ENCODE measurements at places on chromosomes 16 and 17. TPM values are rescaled to one million over a fixed set of nuclear protein-coding genes. Genes with fewer than 3 reads are reported as not detected.

DNA sequence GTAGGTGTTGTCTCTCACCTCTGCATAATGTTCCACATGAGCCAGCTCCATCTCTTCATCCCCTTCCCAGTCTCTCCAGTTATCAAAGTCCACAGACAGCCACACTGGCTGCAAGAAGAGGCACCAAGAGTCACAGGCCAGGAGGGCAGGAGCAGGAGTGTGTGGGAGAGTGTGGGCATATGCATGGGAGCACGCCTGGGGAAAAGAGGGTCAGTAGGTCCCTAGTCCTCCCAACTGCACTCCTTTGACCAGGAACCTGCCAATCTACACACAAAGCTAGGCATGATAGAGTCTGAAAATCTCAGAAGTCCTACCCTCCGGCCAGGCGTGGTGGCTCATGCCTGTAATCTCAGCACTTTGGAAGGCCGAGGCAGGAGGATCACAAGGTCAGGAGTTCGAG is 7.3 kb upstream of the AARSD1 start:
- no peak for DNase-seq

SKAP1 gene
- 3.6 TPM for total RNA-seq

DNA sequence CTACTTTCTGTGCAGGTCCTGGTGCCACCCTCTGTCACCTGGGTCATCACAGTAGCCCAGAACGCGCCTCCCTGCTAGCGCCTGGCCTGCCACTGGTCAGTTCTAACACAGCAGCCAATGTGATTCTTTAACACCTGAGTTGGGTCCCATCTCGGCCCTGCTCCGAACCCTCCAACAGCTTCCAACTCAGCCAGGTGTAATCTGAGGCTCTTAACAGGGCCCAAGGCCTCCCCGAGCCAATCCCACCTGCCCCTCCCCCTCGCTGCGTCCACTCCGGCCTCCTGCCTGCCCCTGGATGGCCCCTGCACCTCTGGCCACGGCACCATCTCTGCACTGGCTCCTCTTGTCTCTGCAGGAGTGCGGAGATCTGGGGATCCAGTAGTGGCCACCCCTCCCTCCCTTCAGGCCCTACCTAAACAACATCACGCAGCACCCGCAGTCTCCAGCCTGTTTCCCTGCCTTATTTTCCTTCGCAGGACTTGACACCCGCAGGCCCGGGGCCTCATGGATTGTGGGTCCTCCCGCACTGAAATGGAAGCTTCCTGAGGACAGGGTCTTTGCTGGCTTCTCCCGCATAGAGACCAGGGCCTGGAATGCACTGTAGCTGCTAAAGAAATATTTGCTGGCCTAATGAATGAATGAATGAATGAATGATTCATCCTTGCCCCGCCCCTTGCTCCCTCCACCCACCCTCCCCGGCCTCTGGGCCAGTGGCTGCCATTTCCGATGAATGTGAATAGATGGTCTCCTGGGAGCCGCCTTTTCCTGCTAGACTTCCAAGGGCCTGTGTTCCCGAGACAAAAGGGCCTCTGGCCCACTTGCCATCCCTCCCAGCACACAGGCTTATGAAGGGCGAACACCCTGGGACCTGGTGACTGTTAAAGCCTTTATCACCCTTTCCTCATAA is 174.8 kb upstream of the FOXF1 start:
- DNase-seq: no peak

- no peak for DNase-seq
These were observed 13.5 kb upstream of the FBXO47 start for GRCh38 chr17:38980490-38981217.

GRCh38 chr17:34579017-34579946 is at the start of gene TMEM132E:
Gene TMEM132E, plus strand, starts transcription at chr17:34579582. Its CDS starts 1,495 bp downstream, at chr17:34581077.
- DNase-seq: no peak

METTL9 gene
- total RNA-seq: 188 TPM

PYY gene
- total RNA-seq: 0.48 TPM

KRT38 gene
- not detected for total RNA-seq

GRCh38 chr17:66549731-66550207 is 247.4 kb downstream of the PRKCA start:
- peak; percentile 83 for DNase-seq

GRCh38 chr16:52584354-52585320 is 37.7 kb upstream of the TOX3 start:
- no peak for DNase-seq

DNA sequence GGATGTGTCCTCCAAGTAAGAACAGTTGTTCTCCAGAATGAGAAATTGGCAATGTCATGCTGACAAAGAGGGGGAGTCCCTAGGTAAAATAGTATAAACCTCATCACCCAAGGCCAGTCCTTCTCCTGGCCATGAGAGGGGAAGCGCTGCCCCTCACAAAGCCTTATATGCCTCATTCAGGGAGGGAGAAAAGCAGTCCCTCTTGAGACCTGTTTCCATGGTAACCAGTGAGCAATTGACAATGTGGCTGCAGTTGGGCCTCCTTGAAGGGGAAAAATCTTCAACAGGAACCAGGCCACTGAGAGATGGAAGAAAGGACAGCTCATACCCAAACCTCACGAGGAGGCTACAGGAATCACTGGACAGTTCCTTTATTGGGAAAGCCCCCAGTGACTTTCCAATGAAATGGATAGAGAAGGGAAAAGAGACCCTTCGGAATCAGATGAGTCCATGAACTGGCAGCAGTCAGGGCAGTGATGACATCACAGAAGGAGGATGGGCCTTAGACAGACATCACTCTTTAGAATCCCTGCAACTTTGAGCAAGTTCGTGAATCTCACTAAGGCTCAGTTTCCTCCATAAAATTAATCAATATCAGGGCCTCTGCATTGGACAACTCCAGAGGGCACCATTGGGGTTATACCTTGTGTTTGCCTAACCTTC is 275.7 kb downstream of the TOX3 start:
- no peak for DNase-seq

GRCh38 chr16:76195056-76195455 is 82.1 kb upstream of the CNTNAP4 start:
- DNase-seq: no peak

DNA sequence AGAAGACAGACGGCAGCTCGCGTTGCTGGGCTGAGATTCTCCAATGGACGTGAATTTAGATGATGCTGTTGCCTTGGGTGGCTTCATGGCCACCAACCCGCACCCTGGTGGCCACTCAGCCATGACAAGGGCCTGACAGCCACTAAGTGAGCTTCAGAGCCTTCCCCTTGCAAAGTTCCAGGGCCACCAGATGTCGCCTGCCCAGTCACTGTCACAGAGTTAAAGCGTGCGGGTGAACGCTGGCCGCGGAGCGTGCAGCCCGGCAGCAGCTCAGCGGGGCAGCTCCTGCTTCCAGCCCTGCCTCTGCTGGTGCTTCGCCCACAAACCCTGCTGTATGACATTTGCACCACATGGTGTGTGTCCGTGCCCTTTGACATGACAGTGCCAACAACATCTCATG is 13.3 kb upstream of the KREMEN2 start:
- no peak for DNase-seq

NUBP2 gene
- 187 TPM for total RNA-seq

EFCAB3 gene
- not detected for total RNA-seq

DNA sequence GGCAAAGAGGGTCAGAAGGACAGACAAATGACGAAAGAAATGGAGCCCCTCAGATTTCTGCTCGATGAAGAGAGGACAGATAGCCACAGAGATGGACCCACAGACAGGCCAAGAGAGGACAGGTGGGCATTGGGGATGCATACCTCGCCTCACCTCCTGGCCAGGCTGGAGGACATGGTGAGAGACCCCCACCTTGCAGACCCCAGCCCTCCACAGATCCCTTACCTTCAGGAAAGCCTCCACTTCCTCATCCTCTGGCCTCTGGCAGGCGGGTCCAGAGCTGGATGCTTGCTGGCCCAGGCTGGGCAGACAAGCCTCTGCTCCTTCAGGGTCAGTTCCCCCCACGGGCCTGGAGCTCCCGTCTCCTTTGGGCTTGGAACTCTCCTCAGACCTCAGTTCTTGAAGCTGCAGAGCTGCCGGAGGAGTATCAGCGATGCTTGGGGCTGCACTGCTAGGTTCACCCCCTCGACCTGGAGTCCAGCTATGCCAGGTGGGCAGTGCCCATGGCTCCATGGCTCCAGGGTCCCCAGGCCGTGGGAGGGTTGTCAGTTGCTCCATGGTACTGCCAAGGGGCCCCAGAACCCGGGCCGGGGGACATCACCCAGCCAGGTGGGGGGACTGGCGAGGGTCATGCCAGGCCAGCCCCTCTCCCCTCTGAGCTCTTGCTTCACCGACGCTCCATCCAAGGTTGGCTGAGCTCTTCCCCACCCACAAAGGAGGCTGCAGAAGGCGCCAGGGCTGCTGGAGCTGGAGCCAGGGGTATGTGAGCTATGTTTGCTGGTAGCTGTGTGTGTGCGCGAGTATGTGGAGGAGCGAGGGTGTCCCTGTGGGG is 1.0 kb downstream of the TSPOAP1 start:
- DNase-seq: no peak

GRCh38 chr16:86697715-86698114 is 119.4 kb downstream of the FOXL1 start:
- no peak for DNase-seq

MLKL gene
- 12.0 TPM for total RNA-seq

- no peak for DNase-seq
These were observed 4.2 kb downstream of the IFI35 start for GRCh38 chr17:43010667-43011308.

DNA sequence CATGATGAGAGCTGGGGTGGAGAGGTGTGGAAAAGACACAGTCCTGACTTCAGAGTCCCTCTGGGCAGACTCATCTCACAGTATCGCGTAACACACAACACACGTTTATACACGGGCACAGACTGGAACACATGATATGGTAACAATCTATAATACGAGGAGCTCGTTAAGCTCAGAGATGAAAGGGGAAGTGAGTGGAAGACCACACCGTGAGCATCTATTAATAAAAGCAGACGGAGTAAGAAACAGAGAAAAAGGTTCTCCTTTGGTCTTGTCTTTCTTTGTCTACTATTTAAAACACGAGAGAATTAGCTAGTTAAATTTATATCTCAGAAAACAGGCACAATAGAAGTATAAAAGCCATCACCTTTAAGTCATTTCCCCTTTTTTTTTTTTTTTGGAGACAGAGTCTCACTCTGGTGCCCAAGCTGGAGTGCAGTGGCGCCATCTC is 13.5 kb downstream of the ANKRD11 start:
- DNase-seq: no peak

GRCh38 chr16:79770244-79771064 is 169.9 kb upstream of the MAF start:
- DNase-seq: peak; percentile 47

OTOP2 gene
- total RNA-seq: not detected

DNA sequence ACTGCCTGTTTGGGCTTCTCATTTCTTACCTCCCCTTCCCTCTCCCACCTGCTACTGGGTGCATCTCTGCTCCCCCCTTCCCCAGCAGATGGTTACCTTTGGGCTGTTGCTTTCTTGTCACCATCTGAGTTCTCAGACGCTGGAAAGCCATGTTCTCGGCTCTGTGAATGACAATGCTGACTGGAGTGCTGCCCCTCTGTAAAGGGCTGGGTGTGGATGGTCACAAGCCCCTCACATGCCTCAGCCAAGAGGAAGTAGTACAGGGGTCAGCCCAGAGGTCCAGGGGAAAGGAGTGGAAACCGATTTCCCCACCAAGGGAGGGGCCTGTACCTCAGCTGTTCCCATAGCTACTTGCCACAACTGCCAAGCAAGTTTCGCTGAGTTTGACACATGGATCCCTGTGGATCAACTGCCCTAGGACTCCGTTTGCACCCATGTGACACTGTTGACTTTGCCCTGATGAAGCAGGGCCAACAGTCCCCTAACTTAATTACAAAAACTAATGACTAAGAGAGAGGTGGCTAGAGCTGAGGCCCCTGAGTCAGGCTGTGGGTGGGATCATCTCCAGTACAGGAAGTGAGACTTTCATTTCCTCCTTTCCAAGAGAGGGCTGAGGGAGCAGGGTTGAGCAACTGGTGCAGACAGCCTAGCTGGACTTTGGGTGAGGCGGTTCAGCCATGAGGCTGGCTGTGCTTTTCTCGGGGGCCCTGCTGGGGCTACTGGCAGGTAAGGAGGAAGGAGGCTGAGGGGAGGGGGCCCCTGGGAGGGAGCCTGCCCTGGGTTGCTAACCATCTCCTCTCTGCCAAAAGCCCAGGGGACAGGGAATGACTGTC is at the start of gene CD68:
Gene CD68 (plus strand): TSS at position 638 of the 833 bp plus-strand sequence. CDS start 40 bp downstream, at position 678.
- DNase-seq: peak; percentile 71

GRCh38 chr16:78297066-78297666 is 197.7 kb downstream of the WWOX start:
- peak; percentile 47 for DNase-seq

DNA sequence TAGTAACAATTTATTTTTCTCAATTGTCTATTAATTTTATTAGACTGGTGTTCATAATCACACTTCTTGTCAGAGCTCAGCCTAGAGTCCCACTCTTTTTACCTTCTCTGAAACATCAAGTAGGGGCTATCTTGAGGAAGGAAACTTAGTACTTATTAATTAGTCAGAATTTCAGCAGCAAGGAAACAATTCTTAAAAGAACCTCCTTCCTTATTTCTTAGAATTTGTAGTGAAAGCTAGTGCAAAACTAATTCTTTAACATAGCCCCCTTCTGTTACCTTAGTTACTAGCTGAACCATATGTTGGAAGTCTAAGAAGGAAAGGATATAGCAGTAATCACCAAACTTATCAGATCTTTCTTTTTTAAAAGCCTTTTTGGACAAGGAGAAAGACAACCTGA is 35.2 kb downstream of the MAP2K4 start:
- no peak for DNase-seq

KCTD19 gene
- 0.21 TPM for total RNA-seq

DNA sequence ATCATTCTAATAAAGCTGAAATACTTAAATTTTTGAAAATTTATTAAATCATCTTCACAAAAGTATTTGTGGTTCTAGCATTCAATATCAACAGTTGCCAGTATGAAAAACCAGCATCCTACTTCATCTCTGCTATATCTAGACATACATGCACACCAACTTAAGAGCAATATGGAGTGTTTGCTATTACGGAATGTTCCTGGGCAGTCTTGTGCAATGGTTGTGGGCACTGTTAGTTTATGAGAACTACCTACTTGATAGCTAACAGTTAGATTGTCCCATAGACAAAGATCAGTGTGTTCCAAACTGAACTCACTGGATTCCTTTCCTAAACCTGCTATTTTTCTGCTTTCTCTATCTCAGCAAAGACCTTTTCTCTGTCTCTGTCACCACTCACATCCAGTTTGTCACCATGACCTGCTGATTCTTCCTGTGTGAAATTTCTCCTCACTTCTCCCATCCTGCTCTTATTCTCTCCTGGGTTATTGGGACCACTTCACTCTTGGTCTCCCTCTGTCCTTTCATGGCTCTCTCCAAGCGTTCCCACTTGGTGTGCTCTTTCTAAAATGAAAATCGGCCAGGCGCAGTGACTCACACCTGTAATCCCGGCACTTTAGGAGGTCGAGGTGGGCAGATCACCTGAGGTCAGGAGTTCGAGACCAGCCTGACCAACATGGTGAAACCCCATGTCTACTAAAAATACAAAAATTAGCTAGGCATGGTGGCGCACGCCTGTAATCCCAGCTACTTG is 27.7 kb downstream of the CNTROB start:
- DNase-seq: no peak

All from kidney epithelial cell (primary cell).